ENCODE measurements at places on chromosomes 2 and 18.

DNA sequence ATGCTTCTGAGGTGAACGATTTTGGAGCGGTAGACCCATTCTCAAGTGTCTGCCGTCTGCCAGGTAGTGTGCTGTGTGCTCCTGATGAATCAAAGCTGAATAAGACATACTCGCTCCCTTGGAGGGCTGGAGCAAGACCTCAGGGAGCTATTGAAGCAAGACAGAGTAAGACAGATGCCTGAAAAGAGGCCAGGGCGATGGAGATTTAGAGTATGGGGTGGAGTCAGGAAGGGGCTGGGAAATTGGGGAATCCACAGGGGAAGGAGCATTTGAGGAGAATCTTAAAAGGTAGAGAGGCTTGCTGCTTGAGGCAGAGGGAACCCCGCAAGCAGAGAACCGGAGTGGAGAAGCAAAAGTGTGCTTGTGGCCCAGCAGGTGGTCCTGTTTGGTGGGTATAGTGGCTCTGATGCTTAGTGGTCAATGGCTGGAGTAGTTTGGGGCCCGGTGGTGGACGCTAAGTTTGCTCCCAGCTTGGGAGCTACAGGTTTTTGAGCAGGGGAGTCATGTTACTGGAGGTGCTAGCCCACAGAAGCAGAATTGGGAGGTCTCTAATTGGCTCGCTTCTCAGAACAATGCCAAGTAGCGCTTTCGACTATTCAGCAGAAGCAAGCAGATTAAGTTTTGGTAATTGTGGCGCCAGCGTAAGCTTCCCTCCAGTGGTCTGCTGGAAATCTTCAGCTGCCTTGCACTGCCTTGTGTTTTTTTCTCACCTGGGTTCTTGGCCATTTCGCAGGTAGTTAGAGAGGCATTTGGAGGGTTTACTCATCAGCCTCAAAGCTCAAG lies 2.0 kb downstream of the CNNM4 start:
- DNase-seq = no peak

DNA sequence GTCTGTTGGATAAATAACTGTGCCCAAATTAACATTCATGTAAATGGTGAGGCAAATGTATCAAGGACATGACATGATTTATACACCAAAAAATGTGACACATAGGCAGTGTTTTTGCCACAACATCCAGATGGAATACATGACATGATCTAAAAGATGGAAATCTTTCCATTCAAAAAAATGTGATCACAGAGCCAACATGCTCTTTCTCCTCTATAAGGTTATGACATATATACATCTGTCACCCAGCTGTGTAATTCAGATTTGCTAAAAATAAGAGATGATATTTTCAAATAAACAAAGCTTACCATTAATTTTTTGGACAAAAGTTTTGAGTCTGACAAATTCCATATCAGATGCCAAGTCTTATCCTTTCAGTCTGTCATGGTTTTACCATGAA lies 95.5 kb upstream of the COL3A1 start:
- DNase-seq = no peak

DNA sequence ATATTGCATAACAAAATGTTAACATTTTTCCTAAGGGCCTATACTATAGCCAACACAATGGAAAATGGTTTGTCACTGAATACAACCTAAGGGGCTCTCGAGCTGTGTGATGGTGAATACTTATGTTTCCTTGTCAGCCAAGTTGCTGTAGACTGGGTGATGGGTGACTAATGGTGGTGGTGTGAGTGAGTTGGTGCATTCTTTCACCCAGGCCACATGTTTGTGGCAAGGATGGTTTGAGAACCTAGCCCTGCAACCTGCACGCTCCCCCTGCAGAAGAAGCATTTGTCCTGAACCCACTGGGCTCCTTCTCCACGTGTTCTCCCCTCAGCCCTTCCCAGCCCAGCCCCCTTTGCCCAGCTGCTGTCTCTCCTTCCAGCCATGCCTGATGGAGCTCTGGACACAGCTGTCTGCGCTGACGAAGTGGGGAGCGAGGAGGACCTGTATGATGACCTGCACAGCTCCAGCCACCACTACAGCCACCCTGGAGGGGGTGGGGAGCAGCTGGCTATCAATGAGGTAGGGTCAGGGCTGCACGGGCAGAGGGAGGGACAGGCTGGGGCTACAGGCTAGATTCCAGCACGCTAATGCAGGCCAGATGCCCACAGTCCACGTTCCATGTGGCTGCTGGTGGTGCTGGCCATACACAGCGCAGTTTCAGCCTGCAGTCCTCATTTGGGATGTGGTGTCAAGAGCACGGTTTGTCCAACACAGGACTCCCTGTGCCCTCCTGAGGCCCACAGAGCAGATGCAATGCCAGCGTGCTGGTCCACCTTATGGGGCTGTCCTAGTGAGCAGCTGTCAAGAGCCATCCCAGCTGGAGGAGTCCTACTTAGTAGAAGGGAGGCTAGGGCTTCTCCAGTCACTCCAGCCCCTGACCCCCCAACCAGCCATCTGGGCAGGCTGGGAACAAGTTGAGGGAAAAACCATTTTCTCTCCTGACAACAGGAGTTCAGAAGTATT lies 65.4 kb downstream of the FAM168B start:
- no peak for DNase-seq

DNA sequence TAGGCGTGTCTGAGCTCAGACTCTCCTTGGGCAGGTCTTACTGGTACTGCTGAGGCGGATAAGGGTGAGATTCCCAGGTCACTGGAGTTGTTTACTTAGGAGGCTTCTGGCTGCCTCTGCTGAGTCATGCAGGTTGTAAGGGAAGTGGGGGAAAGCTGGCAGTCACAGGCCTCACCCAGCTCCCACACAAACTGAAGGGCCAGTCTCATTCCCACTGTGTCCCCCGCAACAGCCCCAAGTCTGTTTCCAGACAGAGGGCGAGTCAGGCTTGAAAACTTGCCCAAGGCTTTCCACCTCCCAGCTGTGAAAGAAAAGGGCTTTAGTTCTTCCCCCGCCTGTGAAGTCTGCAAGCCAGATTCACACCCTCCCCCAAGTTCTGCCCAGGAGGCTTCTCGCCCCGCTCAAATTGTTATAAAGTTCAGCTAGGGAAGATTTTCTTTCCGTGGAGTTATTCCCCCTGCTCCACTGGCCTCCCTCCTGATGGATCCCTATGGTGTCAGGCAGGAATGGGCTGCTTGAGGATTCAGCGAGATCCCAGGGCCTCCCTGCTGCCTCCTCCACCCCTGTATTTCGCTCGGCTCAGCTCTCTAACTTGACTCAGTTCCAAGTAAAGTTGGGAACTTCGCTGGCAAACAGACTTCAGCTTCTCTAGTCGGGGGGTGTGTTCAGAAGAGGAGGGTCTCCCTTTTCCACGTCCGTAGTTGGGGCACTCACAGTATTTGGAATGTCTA lies 248.6 kb downstream of the NR4A2 start:
- DNase-seq = no peak

DNA sequence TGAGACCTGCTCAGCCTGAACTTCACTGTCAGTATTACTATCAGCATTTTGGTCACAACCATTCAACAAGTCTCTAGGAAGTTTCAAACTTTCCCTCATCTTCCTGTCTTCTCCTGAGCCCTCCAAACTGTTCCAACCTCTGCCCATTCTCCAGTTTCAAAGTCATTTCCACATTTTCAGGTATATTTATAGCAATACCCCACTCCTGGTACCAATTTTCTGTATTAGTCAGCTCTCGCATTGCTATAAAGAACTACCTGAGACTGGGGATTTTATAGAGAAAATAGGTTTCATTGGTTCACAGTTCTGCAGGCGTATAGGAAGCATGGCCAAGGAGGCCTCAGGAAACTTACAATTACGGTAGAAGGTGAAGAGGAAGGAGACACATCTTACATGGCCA lies 27.3 kb downstream of the KCNF1 start:
- DNase-seq = no peak

GRCh38 chr2:31874071-31874470 lies 136.7 kb downstream of the MEMO1 start:
- DNase-seq = no peak

- no peak for DNase-seq
Measured at GRCh38 chr2:236402033-236402790, 138.0 kb upstream of the ASB18 start.

GRCh38 chr18:59961070-59961469 lies 61.3 kb downstream of the PMAIP1 start:
- no peak for DNase-seq

Data from activated naive CD4-positive, alpha-beta T cell treated with Interleukin-2 at 50 U/mL for 16 hours (primary cell).